ENCODE measurements at places on chromosomes 1 and 21. TPM values are rescaled to one million over a fixed set of nuclear protein-coding genes. Genes with fewer than 3 reads are reported as not detected.

The APOBEC4 gene
- total RNA-seq: not detected

The WNT3A gene
- not detected for total RNA-seq

The LCE3E gene
- not detected for total RNA-seq

The PFKFB2 gene
- 6.2 TPM for total RNA-seq

The OR2M2 gene
- total RNA-seq: not detected

The EFNA3 gene
- 2.9 TPM for total RNA-seq

The MYBPH gene
- not detected for total RNA-seq

The TNNT2 gene
- total RNA-seq: 6.1 TPM

The GSTM1 gene
- total RNA-seq: not detected

The AIRE gene
- total RNA-seq: not detected

The UBE2U gene
- not detected for total RNA-seq

The NDUFS2 gene
- total RNA-seq: 69.0 TPM

The TSPAN1 gene
- total RNA-seq: 1.7 TPM

The RGS16 gene
- total RNA-seq: 4.3 TPM

The FABP3 gene
- total RNA-seq: 20.4 TPM

The ATXN7L2 gene
- 6.2 TPM for total RNA-seq

The TRAF3IP3 gene
- total RNA-seq: not detected

The PDIK1L gene
- total RNA-seq: 3.1 TPM

The MSH4 gene
- total RNA-seq: 0.34 TPM

The TMCO2 gene
- not detected for total RNA-seq

The HJV gene
- total RNA-seq: not detected

The B3GALT5 gene
- total RNA-seq: 2.5 TPM

The GSTM2 gene
- 13.4 TPM for total RNA-seq

The NGF gene
- 12.9 TPM for total RNA-seq
